ENCODE measurements at places on chromosomes 16 and 17.

DNA sequence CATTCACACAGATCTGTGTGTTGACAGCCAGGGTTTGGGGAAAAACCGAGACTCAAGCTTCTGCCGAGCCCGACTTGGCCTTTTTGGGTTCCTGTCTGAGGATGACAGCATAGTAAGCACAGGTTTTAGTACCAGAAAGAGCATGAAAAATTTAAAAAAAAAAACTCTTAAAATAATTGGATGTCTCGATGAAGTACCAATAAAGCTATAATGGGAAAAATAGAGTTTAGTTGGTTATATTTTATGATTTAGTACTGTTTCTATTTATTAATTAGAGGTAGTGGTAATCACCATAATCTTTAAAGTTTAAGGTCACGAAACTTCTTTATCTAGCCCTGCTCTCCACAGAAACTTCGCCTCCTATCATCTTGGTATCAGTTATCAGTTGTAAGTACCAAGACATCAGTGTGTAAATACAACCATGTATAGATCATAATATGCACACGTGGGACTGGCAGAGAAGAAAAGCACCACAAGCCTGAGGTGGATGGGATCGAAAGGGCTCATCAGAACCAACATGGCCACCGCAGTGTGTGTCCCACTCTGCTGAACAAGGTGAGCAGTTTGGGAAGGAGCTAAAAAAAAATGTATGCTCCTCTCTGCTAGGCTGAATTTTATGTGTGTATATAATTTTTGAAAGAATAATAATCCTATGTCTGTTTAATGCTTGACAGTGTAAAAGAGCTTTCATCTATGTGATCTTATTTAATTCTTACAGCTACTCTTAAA is 14.4 kb upstream of the EEF2K start:
- DNase-seq, result peak; percentile 80

DNA sequence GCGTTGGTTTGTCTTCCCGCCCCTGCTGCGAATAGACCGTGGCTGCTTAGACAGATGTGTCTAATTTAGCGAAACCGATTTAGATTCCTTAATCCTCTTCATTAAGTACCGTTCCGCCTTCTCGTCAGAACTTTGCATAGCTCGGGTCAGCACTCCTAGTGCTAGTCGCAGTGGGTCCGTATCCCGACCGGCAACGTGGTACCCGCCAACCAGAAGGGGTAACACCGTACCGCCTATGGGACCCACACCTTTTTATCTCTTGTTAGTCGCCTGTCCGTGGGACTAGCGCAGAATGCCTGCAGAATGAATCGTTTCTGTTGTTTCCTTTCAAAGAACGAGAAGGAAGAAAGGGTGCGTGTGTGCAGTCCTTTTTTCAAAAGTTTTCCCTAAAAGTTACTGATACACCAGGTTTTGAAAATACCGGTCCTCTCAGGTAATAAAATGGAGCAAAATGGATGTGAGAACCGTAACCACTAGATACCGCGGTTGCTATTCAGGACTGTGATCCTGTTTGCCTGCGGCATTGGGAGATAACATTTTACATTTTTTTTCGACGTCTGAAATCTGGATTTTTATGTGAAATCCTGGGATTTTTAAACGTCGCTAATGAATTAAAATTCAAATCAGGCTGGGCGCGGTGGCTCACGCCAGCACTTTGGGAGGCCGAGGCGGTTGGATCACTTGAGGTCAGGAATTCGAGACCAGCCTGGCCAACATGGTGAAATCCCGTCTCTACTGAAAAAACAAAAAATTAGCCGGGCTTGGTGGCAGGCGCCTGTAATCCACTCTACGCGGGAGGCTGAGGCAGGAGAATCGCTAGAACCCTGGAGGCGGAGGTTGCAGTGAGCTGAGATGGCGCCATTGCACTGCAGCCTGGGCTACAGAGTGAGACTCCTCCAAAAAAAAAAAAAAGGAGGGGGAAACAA is 998 bp upstream of the SRSF1 start:
- DNase-seq, result no peak

- DNase-seq, result no peak
These were observed 325.9 kb upstream of the TNRC6C start for GRCh38 chr17:77632619-77633018.

GRCh38 chr16:69031877-69032301 is 73.6 kb upstream of the HAS3 start:
- no peak for DNase-seq

DNA sequence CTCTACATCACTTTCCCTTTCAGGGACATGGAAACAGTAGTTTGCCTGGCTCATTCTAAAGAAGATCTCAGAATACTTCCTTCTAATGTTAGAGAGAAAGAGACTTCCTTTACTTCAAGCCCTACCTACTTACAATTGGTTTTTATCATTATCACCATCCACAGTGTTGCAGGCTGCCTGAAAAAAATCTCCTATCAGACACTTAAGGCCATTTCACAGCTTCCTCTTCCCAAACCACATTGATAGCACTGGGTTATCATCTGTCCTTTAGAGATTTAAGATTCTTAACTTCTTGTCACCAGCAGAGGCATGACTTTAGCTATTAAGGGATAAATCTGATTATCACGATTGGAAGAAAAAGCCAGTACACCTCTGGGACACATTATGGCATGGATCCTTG is 178.5 kb upstream of the TBX2 start:
- no peak for DNase-seq

GRCh38 chr17:42381898-42382297 is 6.3 kb downstream of the STAT3 start:
- no peak for DNase-seq
